ENCODE measurements at places on chromosomes 4 and X.

GRCh38 chr4:34182306-34182705 is 2062.0 kb downstream of the ARAP2 start:
- no peak for DNase-seq

GRCh38 chr4:15215109-15215508 is 212.7 kb upstream of the C1QTNF7 start:
- DNase-seq = no peak

- DNase-seq = no peak
Measured at GRCh38 chr4:82491251-82491960, 61.0 kb downstream of the ENOPH1 start.

- no peak for DNase-seq
Measured at GRCh38 chrX:72421797-72422196, 116.1 kb upstream of the CITED1 start.

DNA sequence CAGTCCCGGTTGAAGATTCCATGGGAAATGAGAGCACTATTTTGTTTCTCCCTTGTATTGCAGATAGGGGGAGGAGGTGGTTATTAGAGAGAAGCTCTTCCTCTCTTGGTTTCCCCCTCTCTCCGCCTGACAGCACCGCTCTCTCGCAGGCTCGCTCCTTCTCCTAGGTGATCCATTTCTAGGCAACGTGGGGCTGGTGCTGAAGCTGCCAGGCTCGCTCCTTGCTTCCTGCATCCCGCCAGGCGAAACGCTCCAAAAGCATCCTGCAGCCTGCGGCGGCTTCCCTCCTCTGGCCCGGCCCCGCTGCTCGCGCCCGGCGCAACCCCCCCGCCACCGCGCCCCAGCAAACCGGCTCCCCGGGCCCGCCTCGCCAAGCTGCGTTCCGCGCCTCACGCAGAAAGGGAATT is at the start of gene GRID2:
GRID2 (plus strand) TSS at position 346 of the 407 bp plus-strand sequence.
- DNase-seq = no peak

DNA sequence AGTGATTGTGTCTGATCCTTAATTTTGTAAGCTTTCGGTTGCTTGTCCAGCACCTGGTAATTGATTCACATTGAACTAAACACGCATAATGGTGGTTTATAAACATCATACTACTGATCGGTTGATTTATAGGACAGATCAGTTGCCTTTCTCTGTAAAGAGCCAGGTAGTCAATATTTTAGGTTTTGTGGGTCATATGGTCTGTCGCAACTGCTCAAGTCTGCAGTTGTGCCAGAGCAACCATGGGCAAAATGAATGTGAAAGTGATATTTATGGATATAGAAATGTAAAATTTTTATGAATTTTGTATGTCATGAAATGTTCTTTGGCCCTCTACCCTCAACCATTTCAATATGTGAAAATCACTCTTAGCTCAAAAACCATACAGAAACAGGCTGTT is 8.9 kb downstream of the JADE1 start:
- DNase-seq = no peak

- DNase-seq = no peak
Measured at GRCh38 chrX:121160987-121161386, 113.6 kb downstream of the GLUD2 start.

DNA sequence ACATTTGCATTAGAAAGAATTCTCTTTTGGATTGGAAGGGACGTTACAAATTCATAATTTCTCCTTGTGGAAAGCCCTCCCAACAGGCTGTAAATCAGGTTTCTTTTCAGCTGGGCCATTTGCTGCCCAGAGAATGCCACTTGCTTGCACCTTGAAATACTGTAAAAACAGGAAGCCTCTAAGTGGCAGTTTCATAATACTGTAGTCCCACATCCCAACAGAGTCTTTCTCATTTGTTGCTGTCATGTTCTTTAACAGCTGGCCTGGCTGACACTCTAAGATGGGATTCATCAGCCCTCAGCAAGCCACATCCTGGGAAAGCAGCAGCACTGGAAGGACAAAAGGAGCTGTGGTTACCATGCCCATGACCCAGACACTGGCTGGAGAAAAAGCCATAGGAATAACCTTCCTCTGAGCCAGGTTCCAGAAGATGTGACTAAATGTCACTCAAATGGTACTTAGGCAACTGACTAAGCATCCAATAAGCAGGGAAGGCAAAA is 221.9 kb upstream of the MBNL3 start:
- DNase-seq = no peak

DNA sequence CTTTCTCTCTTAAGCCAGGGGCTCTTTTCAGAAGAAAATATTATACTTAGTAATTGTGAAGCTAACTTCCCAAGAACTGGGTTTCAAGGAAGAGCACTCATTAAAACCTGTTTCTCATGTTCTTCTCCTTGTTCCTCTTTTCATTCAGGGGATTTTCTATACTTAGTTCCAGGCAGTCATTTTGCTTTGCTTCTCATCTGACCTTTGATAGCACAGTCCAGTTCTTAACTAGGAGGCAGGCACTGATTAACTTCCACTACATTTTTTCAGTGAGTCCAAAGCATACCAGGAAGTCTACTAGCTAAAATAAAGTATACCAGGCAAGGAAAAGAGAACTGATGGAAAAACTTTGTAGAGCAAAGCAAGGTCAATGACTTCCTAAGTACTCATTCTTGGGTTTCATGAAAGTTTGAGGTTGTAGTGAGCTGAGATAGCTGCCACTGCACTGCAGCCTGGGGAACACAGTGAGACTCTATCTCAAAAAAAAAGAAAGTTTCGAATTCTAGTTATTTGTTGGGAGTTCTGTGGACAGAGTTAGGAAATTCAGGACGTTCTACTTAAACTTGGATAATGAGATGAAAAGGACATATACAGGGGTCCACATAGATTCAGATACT is 190.1 kb upstream of the HS3ST1 start:
- no peak for DNase-seq

DNA sequence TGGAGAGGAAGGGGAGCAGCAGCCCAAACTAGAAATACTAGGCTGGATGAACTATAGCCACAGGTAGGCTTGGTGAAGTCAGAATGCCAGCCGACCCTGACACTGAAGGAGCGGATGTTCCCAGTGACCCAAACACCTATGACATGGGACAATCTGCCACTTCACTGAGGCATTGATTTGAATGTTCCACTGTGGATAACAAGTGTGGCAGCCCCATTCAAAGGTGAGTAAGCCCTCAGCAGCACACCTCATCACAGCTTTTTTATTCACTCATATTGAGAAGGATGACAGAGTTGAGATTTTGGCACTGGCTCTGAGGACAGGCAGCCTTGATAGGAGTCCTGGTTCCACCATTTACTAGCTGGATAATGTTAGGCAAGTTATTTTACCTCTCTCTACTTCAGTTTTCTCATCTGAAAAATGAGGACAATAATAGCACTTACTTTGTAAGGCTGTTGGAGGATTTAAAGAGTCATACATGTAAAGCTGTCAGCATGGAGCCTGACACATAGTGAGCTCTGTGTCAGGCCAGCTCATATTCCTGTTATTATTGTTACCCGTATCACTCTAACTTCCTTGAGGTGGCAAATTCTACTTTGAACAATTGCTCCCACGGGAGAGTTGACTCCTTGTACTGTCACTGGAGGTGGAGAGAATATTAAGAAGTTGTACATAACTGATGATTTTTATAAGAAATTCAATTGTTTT is 114.6 kb downstream of the RASL11B start:
- DNase-seq = no peak

GRCh38 chrX:54980334-54980733 is 13.7 kb downstream of the PFKFB1 start:
- no peak for DNase-seq

- DNase-seq = no peak
Measured at GRCh38 chr4:181897935-181898334, 345.3 kb upstream of the TENM3 start.

GRCh38 chr4:141565379-141566089 is 70.8 kb upstream of the IL15 start:
- no peak for DNase-seq

DNA sequence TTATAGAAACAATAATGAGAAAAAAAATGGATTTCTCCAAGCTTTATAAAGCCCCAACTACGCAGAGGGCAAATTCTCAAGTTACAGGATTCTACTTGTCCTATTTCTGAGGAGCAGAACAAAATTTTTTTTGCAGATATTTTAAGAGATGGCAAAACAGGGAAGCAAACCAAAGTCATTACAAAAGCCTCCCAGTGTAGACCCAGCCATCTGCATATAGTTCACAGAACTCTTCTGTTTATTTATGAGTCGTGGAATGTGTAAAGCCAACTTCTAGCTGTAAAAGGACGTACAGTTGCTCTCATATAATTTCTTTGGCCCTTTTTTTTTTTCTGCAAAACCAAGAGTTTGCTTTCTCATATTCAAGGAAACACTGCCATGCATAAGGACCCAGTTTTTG is 120.4 kb downstream of the PCDH7 start:
- DNase-seq = no peak

DNA sequence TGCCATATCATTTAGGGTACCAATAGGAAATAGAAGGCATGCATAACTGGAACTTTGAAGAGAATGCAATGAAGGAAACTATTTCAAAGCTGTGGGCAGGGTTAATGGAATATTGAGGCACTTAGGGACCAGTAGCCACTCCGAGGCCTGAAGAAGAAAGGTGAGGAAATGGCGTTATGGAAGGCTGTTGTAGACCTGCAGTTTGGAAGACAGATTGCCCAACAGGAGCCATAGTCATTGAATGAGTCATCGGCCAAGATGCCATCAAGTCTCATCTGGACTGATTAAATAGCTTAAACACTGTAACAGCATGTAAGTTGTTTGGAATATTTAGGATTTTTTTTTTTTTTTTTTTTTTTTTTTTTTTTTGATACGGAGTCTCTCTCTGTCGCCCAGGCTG is 11.6 kb downstream of the CXCL13 start:
- DNase-seq = no peak

GRCh38 chr4:105632599-105632998 is 75.9 kb downstream of the INTS12 start:
- no peak for DNase-seq

DNA sequence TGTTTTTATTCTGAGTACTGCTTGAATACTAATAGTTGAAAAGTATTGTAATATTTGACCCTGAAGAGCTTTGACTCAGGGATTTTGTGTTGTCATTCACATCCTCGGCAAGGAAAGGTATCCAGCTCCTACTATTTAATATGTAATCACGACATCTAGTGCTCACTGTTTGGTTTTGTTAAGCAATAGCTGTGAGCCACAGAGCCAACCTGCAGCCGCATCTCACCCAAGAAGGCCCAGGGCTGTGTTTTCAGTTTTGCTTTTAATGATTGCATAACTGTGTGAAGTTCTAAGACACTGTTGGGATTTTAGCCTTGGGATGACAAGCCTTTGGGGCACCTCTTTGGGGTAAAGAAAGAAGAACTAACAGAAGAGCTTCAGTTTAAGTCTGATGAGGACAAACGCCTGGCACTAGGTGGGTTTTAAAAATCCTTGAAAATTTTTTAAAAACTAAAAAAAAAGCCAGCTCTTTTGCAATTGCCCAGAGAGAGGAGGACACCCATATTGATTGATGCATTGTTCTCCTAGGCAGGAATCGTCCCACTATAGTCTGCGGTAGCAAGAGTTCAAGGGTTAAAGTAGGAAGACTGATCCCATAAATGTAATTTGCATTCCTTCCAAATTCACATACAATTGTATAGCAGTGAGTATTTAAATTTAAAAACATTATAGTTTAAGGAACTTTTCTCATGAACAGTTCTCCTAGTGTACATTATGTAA is 157.8 kb downstream of the RELL1 start:
- no peak for DNase-seq

- DNase-seq = no peak
Measured at GRCh38 chr4:155304375-155304774, 72.4 kb downstream of the MAP9 start.

- no peak for DNase-seq
Measured at GRCh38 chrX:63613531-63614028, 171.4 kb downstream of the ARHGEF9 start.

DNA sequence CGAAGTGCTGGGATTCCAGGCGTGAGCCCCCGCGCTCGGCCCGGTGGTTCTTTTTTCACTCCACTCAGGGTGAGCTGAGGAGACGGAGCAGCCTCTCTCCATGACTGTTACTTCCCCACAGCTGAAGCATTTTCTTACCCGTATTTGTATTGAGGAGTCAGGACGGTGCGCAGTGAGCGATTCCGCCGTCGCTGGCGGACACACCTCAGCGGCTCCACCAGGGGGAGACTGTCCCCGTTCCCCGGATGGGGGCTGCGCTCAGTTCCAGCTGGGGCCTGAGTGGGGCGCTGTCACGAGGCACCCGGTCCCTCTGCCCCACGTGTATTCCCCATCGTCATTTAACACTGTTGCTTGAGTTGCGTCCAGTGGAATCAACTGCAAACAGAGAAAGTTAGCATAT is 844.0 kb upstream of the FRG1 start:
- DNase-seq = no peak

DNA sequence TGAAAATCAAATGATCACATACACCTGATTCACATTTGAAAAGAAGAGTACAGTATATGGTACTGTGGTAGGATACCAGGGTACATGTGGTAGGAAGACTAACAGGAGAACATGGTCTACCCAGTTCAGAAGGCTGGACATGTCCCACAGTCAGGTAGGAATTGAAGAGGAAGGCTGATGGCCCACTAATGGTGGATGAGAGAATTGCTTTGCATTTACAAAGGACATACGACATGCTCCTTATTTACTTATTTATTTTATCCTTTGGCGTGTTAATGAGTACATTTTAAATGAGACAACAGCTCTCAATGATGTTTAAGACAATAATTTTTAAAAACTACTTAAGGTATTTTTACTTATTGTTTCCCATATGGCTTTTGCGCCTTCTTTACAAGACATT is 106.7 kb upstream of the BMP2K start:
- no peak for DNase-seq

GRCh38 chr4:186265683-186266652 is at the start of gene F11:
Gene F11 (plus strand): TSS chr4:186266189. CDS start chr4:186267137, 948 bp downstream.
- no peak for DNase-seq

DNA sequence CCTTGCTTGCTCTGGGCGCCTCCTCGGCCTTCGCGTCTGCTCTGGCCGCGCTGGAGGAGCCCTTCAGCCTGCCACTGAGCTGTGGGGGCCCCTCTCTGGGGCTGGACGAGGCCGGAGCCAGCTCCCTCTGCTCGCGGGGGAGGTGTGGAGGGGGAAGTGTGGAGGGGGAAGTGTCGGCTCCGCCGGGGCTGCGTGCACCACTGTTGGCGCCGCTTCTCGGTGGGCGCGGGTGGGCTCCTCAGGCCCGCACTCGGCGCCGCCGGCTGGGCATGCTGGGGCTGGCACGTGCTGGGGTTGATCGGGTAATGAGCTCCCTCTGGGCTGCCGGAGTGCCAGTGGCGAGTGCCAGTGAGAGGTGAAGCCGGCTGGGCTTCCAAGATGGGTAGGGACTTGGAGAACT is 116.7 kb downstream of the CPXCR1 start:
- no peak for DNase-seq

DNA sequence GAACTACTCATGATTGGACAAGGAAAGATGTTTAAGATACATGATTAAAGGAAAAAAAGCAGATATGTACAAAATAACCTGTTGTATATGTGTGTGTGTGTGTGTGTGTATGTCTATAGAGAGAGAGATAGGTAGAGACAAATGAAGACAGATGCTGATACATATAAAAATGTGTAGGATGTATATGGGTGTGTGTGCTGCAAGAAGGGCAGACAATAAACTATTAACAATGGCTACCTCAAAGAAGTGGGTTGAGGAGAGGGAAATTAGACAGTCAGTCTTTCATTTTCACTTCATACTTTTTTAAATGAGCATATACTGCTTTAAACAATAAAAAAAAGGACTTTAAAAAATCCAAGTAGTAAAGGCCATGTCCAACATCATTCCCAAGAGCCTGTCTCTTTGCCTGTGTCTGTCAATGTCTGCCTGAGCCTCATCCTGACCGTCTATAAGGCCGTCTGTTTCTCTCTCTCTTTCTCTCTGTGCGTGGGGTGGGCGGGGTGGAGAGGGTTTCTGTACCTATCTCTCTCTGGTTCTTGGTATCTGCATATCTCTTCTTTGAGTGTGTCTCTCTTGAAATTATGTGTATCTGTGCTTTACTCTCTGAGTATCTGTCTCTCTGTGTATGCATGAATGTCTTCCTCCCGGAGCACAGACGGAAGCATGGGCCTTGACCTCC is 62.8 kb downstream of the LRBA start:
- no peak for DNase-seq
